ENCODE measurements at places on chromosomes 3 and 15.

GRCh38 chr3:37586280-37586679 is 275.4 kb upstream of the CTDSPL start:
- no peak for DNase-seq

- no peak for DNase-seq
Measured at GRCh38 chr15:94921936-94922335, 690.6 kb downstream of the MCTP2 start.

DNA sequence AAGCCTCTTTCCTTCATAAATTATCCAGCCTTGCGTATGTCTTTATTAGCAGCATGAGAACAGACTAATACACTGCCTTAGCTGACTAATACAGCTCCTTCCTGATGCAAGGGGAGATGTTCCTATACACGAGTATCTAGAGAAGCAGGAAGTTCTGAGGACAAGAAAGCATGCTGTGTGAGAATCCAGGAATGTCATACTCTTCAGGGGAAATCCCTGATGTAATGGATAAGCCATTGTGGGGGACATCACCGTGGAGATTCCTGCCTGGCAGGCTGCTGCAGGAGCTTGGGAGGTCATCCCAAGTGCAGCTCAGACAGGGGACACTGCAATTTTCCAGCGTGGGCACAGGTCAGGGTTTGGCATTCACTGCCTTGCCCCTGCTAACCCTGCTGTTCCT is 476.9 kb downstream of the NR2F2 start:
- no peak for DNase-seq

- no peak for DNase-seq
Measured at GRCh38 chr15:29921130-29921601, 98.9 kb upstream of the TJP1 start.

GRCh38 chr3:159271799-159272512 is 470.1 kb downstream of the MFSD1 start:
- no peak for DNase-seq

DNA sequence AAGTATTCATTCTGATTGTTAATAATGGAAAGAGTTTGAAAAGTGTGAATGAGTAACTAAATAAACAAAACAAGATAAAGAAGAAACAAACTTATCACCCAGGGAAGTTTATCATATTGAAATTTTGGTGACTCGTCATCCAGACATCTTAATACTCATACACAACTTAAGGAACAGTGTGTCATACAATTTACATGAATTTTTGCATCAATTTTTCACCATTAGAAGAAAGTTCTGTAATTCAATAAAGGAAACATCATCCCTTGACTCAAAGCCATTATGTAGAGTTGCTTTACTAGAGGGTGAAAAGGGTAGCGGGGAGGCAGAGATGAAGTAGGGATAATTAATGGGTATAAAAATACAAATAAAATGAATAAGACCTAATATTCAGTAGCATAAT is 536.2 kb downstream of the GRM7 start:
- no peak for DNase-seq

DNA sequence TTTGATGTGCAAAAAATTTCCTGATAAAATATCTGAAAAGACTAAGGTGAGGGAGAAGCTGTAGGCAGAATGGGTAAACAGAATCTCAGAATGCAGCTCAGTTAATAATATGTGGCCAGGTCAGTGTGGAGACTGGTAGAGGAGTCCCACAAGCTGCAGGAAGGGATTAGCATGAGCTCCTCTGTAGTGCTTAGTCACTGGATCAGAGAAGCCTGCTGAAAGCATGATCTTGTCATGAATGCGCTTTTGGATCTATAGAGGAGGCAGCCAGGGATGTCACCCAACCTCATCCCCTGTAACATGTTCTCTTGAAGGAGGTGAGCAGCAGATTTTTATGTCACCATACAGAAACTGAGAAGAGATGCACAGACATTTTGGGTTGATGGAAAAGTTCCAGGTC is 1035.3 kb upstream of the GBE1 start:
- no peak for DNase-seq

GRCh38 chr3:178206521-178206920 is 329.7 kb upstream of the KCNMB2 start:
- DNase-seq, result no peak

DNA sequence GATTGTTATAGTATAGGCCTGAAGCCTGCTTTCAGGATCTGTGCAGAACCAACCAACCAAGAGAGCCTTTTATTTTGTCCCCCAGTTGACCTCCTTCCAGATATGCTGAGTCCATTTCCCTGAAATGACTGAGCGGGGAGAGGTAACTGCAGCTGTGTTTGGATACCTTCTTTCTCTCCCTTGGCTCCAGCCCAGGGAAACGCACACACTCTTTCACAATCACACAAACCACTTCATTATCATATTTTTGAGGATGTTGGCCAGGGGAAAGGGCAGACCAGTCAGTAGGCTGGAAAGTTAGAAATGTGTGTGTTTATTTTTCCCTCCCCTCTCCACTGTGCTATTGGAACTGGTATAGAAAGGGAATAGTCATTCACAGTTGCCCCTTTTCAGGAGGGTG is 417.7 kb upstream of the TBL1XR1 start:
- no peak for DNase-seq

DNA sequence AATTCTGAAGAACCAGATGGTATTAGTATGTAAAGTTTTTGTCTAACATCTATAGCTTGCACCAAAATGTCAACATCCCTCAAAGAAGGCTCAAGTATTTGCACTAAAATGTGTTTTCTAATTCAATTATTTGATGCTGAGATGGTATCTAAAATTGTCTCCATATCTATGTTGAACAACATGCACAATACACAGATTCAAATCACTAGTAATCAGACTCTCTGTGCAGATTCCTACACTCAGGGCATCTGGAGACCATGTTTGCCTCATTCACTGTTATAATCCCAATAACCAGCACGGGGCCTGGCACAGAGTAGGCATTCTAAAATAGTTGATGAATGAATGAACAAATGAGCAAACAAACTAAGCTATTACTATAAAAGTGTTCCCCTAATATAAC is 2.6 kb downstream of the FILIP1L start:
- DNase-seq, result no peak

- DNase-seq, result peak; percentile 99
Measured at GRCh38 chr3:48556796-48557626, at the start of gene PFKFB4. Gene PFKFB4 (minus strand): TSS chr3:48556803. CDS start chr3:48556777, 26 bp downstream.

- DNase-seq, result no peak
Measured at GRCh38 chr3:184380627-184381260, 890 bp downstream of the CHRD start.

GRCh38 chr15:48996276-48996675 is 32.6 kb upstream of the SHC4 start:
- DNase-seq, result no peak

GRCh38 chr3:167148136-167148535 is 232.0 kb downstream of the ZBBX start:
- no peak for DNase-seq

DNA sequence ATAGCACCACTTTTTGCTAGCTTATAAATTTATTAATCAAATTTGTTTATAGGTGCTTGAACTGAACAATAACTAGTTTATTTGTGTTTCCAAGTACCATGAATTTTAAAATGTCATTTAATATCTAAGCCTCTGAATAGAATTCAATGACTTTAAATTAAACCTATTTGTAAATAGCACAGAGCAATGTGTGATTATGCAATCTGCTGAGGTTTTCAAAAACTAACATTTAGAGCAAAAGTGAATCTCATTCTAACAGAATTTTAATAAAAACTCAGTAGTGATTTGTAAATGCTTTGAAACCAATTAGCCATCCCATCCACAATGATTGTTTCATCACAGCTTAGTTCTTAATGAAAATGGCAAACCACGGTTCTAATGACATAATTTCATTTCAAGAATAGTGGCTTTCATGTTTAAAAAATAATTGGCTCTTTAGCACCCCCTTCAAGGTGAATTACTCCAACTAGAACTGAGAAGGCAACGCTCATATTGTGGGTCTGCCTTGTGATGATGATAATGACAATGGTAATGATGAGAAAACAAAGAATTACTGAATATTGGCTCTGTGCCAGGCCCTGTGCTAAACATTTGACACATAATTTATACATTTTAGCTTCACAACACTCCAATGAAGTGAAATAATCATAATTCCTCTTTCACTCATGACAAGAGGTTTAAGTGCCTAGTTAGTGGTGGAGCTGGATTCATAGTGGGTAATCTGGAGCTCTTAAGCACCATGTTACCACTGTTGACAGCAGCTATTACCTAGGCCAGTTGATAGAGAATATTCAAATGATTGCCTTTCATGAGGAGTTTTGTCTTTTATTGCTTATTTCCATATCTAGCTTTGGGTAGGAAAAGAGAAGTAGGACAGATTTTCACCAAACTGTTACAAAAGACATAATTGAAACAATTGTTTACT is 145.7 kb downstream of the RBMS3 start:
- no peak for DNase-seq

DNA sequence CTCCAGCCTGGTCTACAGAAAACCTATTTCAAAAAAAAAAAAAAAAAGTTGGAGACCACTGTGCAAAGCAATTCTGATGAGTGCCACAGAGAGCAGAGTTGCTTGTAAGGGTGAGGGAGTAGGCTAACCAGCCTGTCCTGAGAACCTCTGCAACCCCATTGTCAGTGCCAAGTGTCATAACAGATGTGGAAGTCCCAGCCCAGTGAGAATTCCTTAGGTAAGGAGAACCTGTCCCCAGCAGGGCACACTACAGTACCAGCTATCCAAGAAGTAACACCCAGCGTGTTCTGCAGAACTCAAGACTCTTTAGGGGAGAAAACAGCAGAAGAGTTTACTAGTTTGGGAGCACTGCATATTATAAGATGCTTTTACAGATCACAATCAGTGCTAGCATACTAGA is 156.3 kb downstream of the LIPC start:
- no peak for DNase-seq

DNA sequence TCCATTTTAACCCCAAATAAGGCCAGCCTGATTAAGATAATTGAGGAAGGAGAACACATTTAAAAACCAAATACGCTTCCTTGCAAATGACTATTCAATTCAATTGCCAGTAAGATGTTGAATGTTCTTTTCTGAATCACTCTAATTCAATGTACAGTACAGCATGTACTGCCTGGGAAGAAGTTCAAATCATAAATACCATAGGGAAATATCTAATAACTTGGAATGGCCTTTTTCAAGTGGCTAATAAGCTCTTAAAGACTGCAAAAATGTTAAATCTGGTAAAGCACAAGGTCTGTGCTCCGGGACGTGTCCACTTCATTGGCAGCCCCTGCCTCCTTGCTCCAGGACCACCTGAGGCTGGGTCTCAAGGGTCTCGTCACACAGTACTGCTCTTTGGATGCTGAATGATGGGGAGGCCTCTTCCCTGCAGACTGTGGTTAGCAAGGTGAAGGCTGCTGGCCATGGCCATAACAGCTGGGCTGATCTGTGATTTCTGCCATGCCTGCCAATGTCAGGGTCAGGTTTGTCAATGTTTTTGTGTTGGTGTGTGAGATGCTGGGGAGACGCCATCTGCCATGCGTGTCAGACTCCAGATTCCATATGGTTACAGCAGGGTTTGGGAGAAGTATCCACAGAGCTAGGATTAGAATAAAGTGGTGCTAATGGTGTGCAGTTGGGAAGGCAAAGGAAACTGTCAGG is 300.5 kb downstream of the ADAMTS17 start:
- no peak for DNase-seq

GRCh38 chr3:7573330-7573729 is 712.4 kb downstream of the GRM7 start:
- DNase-seq, result no peak

- peak; percentile 25 for DNase-seq
Measured at GRCh38 chr15:60006203-60006862, 2.2 kb downstream of the FOXB1 start.

DNA sequence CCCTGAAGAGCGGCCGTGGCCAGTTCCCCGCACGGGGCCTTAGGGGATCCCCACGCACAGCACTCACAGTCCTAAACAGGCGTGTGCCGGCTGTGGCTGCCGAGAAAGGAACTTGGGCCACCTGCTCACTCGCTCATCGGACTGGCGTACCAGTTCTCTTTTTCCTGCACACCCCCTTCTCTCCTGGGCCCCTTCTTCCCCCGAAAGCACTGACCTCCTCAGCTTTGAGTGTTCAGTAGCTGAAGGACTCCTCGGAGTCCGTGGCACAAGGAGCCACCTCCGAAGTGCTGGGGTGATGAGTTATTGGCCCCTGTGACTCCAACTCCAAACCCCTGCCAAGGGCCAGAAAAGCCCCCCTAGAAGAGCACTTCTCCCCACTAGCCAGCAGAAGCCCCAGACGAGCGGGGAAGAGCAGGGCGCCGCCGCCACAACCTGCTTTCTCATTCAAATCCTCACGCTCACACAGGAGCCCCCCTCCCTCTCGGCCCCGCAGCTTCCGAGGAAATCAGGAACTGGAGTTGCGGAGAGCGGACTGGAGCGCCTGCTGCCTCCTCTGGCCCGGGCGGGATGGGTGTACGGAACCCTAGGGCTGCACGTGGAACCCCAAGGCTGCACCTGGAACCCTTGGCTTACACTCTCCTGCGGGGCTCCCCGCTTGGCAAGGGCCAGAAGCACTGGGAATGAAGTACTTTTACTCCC is at the start of gene PLCH1:
TSS of gene PLCH1 (minus strand) at position 446 of the 699 bp plus-strand sequence. CDS start 40,847 bp downstream, outside the sequence.
- peak; percentile 59 for DNase-seq

- no peak for DNase-seq
Measured at GRCh38 chr15:79197285-79197684, 85.2 kb upstream of the ANKRD34C start.

GRCh38 chr3:178849199-178849910 is 222.3 kb downstream of the ZMAT3 start:
- DNase-seq, result no peak

GRCh38 chr15:69143756-69144436 is 16.5 kb upstream of the GLCE start:
- no peak for DNase-seq

GRCh38 chr3:196175722-196176121 is 35.5 kb downstream of the ZDHHC19 start:
- no peak for DNase-seq

- DNase-seq, result no peak
Measured at GRCh38 chr3:15066467-15066866, 1.4 kb upstream of the MRPS25 start.

DNA sequence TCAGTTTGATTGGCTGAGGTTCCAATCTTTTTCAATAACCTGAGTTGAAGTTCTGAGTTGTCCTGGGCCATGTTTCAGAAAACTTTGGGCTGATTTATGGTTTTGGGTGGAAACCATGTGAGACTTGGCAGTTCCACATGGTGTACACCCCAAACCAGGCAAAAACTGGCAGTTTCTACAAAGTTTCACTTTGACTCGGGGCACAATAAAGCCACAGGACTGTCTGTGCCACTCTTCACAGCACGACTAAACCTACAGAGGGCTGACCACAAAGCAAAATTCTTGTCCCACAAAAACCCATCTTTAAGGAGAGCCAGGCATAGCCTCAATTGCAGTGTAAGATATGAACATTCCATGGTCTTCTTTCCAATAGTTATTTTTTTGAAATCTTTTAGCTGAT is 155.0 kb downstream of the DUT start:
- DNase-seq, result no peak

- no peak for DNase-seq
Measured at GRCh38 chr15:59687836-59688235, 1.3 kb downstream of the BNIP2 start.

- no peak for DNase-seq
Measured at GRCh38 chr3:132530624-132531023, 66.4 kb upstream of the ACKR4 start.

DNA sequence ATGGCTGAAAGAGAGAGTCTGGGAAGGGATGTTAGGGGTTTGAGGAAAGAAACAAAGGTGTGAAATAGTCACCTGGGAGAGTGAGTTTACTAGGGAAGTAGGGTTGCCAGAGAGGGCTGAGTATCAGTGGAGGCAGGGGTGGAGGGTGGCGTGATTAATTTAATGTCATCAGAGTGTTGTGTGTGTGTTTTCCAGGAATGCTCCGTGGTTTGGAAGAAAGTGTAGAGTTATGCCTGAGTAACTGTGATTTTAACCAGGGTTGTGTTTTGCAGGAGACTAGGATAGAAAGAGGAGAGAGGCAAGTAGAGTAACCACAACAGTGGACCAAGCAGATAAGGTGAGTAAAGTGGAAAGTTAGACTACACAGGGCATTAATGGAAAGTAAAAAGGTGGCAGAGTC is 27.2 kb downstream of the PLD1 start:
- DNase-seq, result no peak
